ENCODE measurements at places on chromosomes 11 and 22. TPM values are rescaled to one million over a fixed set of nuclear protein-coding genes. Genes with fewer than 3 reads are reported as not detected.

The OR8D1 gene
- total RNA-seq = not detected

DNA sequence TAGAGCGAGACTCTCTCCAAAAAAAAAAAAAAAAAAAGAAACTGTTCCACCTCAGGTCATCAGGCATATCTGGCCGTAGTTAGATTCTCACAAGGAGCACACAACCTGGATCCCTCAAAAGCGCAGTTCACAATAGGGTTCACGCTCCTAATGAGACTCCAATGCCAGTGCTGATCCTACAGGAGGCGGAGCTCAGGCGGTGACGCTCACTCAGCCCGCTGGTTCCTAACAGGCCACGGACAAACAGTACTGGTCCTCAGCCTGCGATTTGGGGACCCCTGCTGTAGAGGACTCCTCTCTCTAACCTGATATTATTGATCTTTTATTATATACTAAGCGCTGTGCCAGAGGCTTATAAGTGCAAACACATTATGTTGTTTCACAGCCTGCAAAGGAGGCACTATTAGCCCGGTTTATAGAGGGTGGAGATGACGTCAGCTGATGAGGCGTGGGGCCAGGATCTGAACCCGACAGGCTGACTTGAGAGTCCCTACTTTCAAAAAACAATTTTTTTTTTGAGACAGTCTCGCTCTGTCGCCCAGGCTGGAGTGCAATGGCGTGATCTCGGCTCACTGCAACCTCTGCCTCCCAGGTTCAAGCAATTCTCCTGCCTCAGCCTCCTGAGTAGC is 4.9 kb upstream of the MAFF start:
- no peak for DNase-seq

DNA sequence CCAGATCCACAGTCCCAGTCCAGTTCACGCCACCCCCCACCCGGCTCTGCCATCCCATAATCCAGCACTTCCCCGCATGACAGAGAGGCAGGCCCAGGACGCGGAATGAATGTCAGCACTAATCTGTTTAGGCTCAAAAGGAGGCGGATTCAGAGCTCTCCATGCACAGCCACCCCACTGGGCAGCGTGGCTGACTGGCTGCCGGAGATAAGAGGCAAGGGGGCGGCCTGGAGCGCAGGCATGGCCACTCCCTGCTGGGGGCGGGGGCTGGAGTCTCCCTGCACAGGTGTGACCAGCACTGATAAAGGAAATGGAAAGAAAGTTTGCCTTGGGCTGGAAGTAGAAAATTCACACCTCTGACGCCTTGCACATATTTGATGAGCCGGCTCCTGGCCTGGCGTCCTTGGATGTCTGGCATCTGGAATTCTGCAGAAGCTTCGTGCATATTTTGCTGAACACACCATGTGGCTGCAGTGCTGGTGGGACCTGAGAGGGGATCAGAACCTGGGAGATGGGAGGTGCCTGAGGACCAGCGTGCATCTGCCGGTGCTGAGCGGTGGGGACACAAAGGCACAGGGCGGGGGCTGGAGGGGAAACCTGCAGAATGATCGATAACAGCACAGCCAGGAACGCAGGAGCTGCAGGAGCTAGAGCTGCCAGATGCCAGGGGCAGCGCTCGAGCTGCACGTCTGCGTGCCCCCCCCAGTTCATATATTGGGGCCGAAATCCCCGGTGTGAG is 344.4 kb downstream of the CTTN start:
- DNase-seq = no peak

The GLYATL1 gene
- 0.18 TPM for total RNA-seq

DNA sequence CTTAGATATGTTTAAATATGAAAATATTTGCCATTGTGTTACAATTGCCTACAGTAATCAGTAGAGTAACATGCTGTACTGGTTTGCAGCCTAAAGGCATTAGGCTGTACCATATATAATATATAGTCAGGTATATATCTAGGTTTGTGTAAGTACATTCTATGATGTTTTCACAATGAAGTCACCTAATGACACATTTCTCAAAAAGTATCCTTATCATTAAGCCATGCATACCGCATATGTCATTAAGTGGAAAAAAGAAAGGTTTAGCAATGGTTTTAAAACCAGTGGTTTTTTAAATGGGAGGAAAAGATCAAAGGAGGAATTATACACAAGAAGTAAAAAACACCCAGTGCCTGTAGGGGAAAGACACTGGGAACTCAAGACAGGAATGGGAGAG is 122.7 kb downstream of the RBFOX2 start:
- DNase-seq = no peak

DNA sequence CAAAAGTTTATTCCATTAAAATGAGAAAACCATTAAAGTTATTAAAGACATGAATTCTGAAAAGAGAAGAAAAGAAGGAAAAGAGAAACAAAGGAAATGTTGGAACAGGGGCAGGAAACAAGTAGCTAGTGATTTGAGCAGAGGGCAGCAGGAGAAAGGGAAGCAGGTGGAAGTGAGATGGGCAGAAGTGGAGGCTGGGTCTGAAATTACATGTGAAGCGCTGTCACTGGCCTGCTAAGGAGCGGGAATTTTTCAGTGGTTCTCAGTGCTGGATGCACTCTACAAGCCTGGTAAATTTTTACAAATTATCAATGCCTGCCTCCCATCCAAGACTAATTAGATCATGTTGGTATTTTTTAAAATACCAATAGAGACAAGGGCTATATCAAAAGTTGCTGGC is 48.4 kb downstream of the NOX4 start:
- DNase-seq = no peak

The PARVG gene
- total RNA-seq = not detected

DNA sequence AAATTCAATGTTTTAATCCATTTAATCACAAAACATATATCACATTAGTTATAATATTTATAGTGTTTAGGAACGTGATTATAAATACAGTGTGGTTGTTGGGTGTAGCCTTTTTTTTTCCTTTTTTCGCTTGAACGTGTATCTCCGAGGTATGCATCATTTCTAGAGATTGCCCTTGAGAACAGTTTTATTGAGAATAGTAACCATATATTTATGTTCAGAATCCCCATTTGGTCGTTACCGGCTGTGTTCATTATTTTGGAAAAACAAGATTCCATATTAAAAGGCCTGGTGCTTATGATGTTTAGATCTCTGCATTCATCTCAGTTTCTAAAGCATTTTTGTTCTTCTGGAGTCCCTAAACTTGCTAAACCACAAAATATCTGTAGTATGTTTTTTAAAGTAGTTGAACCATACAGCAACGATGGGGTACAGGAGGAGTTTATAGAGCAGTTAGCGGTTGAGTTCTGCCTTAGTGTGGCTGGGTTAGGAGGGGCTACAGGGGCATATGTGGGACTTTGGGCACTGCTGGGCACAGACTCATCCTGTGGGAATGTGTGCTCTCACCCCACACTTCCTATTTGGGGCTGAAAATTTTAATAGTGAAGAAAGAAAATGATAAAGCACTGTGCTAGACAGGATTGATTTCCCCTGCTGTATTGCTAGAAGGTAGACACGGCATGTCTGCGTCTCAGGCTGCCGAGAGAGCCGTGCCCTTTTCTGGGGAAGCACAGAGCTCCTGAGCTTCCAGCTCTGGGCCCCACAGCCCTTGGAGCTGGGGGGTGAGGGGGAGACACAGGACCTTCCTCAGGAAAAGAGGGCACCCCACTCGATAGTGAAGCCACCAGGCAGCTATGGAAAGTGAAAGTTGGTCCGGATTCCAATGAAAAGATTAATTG is 81.5 kb upstream of the PPARA start:
- no peak for DNase-seq

- no peak for DNase-seq
Observed at GRCh38 chr11:65362320-65362931, 7.9 kb downstream of the TIGD3 start.

DNA sequence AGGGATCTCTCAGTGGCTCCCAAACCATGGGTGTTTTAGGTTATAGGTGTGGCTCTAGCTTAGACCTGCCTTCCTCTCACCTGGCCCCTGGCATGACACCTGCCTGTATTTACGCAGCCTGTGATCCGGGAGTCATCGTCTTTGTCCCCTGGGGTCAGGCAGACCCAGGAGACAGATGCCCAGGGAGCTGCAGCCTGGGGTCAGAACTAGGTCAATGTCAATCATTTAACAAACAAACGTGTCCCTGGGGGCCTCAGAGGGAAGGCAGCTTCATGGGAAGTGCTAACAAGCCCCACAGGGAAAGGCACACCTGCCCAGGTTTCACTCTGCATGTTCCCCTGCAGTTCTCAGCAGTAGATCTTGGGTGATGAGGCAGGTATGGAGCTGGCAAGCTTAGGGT is 12.0 kb downstream of the BACE1-AS start:
- DNase-seq = no peak
